ENCODE measurements at places on chromosomes 16 and 17.

GRCh38 chr17:79053251-79053925, 21.2 kb upstream of the ENGASE start:
- DNase-seq, result no peak

DNA sequence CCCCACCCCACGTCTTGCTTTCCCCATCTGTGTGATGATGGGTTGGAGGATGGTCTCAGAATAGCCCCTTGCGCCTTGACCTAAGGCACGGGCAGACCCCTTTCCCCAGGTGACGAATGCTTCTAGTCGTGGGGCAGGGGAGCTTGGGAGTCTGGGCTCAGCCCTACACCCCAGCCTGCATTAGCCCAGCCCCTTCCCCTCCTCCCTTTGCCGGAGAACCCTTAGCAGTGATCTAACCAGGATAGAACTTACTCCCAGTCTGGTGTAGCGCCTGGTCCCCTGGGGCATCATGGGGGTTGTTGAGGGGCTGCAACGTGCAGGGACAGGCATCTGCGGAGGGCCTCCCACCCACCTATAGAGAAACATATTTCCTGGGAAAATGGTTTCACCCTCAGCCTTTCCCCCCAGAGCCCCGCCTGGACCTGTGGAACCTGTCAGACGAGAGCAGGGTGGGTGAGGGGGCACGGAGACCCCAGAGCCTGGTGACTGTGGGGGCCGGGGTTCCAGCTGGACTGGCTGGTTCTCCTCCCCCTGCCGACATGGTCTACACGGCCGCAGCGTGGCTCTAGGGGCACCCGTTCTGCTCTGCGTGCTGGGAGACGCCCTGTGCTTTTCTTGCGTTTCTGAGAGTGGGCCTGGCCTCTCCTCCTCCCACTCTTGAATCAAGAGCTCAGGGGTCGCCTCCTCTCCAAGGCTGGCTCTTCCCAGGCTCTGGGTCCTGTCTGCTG, 4.7 kb downstream of the SMTNL2 start:
- no peak for DNase-seq

- DNase-seq, result no peak
Measured at GRCh38 chr17:73311428-73311780, 397 bp downstream of the CDC42EP4 start.

DNA sequence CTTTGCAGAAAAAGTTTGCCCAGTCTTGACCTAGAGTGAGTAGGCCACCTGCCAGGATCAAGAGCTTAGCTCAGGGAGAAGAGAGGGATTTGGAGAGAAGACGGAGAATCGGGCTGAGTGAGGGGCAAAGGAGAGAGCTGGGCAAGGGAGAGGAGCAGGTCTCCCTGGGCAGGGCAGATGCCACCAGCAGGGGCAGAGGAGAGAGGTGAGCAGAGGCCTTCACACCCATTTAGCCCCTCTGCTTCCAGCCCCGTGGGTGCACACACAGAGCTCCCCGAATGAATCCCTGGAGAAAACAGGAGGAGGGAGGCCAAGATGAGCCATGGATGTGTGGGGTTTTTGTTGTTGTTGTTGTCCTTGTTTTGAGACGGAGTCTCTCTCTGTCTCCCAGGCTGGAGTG, 29.2 kb downstream of the TBX4 start:
- DNase-seq, result no peak

DNA sequence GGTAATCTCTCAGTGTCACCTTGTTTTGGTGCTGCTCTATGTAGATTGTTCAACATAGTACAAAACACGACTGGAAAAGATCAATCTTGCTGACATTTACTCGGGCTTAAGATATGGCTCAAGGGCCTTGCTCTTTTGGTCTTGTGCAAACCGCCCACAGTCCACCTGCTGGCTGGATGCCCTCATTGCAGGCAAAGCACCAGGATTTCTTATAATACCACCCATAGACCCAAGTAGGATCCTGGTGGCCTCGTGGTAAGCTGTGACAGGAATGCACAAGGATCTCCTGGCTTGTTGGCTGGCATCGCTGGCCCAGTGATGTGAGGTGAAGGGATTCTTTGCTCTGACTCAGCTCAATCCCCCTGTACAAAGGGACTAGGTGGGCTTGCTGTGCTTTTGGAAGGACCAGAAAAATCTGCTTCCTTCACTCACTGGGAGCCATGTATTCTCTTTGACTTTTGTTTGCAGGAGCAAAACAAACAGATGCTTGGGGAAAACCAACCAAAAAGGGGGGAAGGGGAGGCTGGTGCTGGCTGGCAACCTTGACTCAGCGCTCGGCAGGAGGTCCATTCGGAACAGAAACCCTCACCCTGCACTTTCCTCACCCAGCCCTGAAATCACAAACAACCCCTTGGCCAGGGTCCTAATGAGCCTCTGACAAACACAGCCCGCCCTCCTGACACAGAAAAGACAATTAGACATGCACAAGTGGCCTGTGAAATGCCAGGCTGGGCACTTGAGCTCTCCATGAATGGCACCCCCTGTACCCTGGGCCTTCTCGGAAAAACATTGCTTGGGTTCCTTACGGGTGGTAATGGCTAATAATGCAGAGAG, 36.6 kb upstream of the MED9 start:
- peak; percentile 29 for DNase-seq

GRCh38 chr16:29641561-29641960, 21.5 kb upstream of the SPN start:
- no peak for DNase-seq

GRCh38 chr16:1258225-1258600, 2.3 kb downstream of the TPSD1 start:
- no peak for DNase-seq

- DNase-seq, result no peak
Measured at GRCh38 chr17:66971264-66971663, 6.8 kb downstream of the CACNG4 start.

DNA sequence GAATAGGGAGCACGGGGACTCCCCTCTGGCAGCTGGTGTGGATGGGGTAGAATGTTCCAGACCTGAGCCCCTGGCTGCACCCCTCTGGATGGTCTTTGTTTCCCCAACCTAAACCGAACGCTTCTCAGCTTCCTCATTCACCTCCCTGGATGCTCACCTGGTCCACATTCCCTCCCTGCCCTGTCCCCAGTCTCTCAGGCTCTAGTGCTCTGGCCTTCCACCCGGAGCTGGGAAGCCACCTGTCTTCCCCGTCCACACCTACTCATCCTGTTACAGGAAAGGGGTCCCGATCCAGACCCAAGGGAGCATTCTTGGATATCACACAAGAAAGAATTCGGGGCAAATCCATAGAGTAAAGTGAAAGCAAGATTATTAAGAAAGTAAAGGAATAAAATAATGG, 73.5 kb downstream of the CYLD start:
- DNase-seq, result no peak

- peak; percentile 77 for DNase-seq
Measured at GRCh38 chr17:57636985-57637665, 108.0 kb downstream of the CCDC182 start.

DNA sequence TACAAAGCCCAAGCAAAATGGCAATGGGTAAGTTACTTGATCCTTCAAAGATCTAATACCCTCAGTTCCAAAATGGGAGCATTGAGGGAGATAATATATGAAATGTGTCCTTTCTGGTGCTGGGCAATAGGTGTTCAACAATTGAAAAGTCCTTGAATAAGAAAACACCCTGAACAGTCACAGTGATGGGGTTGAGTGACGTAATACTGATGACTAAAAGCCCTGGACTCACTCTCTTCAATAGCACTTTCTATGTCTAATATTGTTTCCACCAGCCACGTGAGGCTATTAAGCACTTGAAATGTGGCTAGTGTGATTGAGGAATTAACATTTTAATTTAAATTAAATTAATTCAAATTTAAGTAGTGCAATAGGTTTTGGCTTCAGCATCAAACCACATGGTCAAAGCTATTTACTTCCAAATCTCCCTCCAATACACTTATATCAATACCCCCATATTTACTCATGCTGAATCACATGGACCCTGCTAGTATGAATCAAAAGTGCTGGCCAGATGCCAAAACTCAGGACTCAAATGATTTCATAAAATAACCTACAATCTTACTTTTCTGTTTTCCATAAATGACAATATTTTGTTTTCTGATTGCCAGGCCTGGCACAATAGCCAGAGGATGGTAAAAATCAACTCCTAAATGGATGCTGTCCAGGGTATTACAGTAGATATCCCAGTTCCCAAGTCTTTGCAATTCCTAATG, 516.2 kb downstream of the HAPSTR1 start:
- no peak for DNase-seq

- no peak for DNase-seq
Measured at GRCh38 chr16:12869698-12870427, 31.5 kb upstream of the SHISA9 start.

DNA sequence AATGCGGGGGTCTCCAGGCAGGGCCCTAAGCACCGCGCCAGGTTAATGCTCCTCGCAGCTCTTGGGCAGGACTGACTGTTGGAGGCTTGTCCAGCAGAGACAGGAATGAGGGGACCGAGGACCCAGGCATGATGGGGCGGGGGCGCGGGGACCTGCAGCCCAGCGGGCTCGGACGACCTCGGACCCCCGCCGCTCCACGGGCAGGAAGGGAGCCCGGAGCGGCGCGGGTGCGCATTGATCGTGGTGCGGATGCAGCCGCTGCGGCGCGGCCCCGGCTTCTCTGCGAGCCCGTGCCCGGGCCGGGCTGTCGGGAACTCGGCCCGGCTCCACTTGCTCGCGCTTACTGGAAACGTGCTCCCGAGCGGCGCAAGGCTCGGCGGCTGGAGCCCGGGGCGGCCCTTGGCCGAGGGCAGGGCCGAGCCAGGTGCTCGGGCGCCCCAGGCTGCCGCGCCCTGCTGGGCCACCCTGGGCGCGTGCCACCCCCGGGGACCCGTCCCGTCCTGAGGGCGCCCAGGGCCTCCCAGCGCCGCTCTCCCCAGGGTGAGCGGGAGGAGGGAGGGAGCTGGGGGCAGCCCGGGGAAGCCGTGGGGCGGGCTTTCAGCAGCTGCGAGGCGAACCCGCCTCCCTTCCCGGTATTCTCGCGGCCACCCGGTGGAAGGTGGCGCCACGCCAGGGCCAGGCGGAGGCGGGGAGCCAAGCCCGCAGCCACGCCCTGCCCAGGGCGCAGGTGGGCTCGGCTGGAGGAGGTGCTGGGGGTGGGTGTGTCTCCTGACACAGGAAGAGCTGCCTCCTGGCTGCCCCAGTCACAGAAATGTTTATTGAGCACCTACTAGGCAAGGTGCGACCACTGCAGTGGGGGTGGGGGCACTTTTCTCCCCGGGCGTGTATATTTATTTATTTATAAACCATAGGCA, 45.9 kb downstream of the SOCS3 start:
- peak; percentile 32 for DNase-seq

DNA sequence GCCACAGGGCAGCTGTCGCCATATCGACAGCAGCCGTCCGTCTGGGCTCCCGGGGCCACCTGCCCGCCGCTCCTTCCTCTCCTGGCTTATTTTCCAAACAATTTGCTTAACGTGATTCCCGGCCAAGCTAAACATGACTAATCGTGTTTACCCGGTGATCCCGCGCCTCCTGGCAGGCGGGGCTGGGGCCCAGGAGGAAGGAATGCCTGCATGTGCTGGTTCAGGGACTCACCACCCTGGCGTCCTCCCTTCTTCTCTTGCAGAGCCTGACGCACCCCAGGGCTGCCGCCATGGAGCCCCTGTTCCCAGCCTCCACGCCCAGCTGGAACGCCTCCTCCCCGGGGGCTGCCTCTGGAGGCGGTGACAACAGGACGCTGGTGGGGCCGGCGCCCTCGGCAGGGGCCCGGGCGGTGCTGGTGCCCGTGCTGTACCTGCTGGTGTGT, 6.1 kb downstream of the SSTR5 start:
- DNase-seq, result peak; percentile 57

DNA sequence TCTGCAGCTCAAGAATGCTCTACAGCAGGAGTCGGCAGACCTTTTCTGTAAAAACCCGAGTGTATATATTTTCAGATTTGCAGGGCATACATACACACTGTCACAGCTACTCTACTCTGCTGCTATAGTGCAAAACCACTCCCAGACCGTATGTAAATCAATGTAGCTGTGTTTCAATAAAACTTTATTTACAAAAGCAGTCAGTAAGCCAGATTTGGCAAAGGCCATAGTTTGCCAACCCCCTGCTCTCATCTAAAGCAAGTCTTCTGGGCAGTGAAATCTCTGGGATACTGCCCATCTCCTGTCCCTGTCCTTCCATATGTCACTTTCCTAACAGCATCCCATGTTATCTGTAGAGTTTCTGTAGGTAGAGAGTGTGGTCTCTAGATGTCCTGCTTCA, 57.2 kb upstream of the GSG1L start:
- DNase-seq, result no peak

- DNase-seq, result no peak
Measured at GRCh38 chr16:4376893-4377572, 5.4 kb downstream of the VASN start.

DNA sequence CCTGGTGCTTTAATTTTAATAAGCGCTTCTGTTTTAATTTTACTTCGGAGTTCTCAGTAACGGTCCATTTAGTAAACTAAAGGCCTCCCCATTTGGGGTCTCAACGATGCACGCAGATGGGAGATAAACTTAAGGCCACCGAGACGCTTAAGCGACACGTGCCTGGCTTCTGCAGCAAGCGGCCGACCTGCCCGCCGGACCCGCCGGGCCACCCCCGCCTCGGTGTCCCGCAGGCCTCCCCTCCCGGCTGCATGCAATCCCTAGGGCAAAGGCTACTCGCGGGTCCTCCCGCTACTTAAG, 592 bp downstream of the GCSH start:
- no peak for DNase-seq

DNA sequence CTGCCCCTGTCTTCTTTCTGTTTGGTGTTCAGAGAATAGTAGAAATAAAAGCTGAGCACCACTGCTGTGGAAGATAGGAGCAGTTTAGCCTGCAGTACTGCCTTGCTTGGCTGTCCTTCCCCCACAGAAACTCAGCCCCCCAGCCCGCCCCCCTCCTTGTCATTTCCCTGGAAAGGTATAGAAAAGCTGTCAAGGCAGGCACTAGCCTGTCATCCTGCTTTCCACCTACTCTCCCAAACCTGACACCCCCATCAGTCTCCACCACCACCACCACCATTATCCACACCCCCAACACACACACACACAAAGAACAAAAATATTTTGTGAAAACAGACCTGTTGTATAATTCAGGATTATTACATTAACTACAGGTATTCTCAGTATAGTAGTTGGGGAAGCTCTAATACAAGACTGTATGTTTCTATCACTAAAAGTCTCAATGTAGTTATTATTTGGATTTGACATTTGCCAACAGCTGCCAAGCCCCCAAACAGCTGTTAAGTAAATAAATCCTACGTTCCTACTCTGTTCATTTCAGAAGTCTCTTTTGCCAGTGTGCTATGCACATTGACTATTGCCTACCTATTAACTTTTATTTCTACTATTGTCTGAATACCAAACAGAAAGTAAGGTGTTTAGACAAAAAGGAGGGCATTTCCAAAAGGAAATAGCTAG, 128.8 kb downstream of the CYB561 start:
- no peak for DNase-seq

DNA sequence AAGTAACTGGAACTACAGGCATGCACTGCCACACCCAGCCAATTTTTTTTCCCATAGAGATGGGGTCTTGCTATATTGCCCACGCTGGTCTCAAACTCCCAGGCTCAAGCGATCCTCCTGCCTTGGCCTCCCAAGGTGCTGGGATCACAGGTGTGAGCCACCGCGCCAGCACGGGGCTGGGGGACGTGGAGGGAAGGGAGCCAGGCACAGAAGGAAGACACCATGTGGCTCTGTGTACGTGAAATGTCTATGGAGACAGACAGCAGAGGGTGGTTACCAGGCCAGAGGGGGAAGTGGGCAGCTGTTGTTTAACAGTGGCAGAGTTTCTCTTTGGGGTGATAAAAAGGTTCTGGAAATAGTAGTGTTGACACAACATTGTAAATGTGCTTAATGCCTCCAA, 4.6 kb upstream of the PIEZO1 start:
- no peak for DNase-seq

- DNase-seq, result no peak
Measured at GRCh38 chr17:73571511-73572130, 72.6 kb downstream of the SDK2 start.

- DNase-seq, result peak; percentile 79
Measured at GRCh38 chr17:57604771-57605674, 140.1 kb downstream of the CCDC182 start.

All from DMS 273 treated with DMSO at 0.1 percent for 48 hours (cell line).